ENCODE measurements at places on chromosomes 12 and 14.

DNA sequence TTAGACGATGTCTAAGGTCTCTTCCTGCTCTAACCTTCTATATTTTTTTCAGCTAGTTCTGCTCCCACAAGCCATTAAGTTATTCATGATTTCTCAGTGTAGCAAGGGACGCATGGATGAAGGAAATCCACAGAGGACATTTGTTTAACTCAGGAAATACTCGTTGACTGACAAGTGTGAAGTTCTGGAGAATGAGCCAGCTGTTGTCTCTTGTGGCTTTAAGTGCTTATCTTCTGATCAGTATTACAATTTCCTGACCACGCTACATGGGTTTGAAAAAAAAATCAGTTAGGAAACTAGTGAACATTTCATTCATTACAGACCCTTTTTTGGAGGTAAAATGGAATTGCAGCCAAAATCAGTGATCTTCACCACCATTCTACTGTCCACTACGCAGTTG, 53.1 kb downstream of the GUCY2C start:
- DNase-seq: no peak

DNA sequence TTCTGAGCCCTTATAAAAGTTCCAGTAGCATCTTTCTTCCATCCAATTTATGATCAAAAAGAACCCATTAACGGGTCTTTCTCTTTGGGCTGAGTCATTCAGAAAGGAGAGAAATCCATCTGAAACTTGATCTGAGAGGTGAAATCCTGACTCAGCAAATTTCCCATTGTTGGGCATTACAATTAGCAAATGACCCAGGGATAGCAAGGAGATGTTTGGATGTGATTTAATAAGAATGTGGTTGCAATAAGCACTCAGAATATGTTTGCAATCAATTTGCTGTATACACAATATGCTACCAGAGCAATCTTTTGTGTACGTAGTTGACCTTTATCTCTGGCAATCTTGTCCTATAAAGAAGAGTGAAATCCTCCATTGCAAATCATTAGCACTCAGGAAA, 122.7 kb downstream of the CCDC60 start:
- DNase-seq: no peak

GRCh38 chr12:89073027-89073398, 279.3 kb downstream of the DUSP6 start:
- DNase-seq: no peak

GRCh38 chr14:55336691-55337090, 65.5 kb downstream of the FBXO34 start:
- DNase-seq: no peak

GRCh38 chr14:94395888-94396574, 7.6 kb upstream of the SERPINA1 start:
- DNase-seq: no peak

DNA sequence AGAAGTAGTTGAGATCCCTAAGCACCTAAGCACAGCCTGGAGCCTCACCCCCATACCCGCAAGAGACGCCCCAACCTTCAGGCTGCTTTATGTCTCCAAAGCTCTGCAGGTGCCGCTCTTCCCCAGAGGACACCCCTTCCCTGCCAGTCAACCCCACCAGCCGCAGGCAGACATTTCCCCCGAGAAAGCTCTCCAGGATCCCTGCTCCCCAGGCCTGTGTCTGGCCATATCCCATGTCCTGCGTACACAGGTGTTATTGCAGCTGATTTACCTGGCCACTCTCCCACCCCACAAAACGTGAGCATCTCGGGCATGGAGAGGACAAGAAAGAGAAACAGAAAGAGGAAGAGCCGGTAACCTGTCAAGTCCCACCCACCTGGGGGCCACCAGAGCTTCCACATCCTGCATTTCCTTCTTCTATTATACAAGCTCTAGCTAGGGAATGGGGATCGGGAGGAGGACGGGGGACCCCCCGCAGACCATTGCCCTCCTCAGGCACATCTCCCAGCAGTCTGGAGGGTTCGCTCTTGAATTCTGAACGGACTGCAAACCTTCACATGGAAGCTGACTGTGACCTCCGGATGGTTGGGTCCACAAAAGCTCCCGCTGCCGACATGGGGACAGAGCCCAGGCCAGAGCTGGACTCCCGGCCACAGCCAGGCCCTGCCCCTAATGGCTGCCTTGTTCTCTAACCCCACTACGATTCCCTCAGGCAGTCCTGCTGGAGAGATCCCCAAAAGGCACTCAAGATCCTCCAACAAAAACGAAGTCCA, 17.6 kb downstream of the CCDC88C start:
- peak; percentile 44 for DNase-seq
